ENCODE measurements at places on chromosomes 6 and 20.

DNA sequence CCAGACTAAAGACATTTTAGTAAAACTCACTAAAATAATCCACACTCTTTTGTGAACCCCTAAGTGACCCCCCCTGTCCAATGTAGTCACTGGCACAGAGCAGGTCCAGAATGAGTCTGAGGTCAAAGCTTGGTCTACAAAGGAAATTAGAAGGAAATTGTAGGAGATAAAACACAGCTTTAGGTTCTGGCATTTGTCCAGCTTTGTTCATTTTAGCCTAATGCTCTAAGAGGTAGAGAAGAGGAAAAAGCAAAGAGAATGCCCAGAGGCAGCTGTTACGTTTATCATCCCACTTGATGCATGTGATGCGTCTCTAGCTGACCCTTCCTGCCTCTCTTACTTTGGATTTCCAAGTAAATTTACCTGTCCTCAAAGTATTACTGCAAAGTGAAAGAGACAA lies 62.5 kb downstream of the CNKSR3 start:
- no peak for DNase-seq

GRCh38 chr20:46060301-46060881 lies 29.4 kb downstream of the NCOA5 start:
- DNase-seq, result no peak

DNA sequence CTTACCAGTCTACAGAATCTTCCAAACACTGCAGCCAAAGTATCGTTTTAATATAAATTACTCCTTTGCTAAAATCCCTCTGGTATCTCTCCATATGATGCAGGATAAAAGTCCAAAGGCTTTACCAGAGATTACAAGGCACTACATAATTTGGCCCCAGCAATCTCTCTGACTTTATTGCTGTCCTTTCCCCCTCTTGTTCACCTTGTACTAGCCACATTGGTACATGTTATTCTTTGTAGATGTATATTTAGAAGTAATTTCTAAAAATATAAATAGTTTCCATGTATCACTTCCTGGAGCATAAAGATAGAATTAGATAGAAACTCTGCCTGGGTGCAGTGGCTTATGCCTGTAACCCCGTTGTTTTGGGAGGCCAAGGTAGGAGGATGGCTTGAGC lies 28.7 kb upstream of the FAM83B start:
- DNase-seq, result no peak

GRCh38 chr6:40627316-40627715 lies 40.2 kb upstream of the LRFN2 start:
- no peak for DNase-seq

- no peak for DNase-seq
Measured at GRCh38 chr6:143110572-143110971, 49.9 kb downstream of the AIG1 start.

DNA sequence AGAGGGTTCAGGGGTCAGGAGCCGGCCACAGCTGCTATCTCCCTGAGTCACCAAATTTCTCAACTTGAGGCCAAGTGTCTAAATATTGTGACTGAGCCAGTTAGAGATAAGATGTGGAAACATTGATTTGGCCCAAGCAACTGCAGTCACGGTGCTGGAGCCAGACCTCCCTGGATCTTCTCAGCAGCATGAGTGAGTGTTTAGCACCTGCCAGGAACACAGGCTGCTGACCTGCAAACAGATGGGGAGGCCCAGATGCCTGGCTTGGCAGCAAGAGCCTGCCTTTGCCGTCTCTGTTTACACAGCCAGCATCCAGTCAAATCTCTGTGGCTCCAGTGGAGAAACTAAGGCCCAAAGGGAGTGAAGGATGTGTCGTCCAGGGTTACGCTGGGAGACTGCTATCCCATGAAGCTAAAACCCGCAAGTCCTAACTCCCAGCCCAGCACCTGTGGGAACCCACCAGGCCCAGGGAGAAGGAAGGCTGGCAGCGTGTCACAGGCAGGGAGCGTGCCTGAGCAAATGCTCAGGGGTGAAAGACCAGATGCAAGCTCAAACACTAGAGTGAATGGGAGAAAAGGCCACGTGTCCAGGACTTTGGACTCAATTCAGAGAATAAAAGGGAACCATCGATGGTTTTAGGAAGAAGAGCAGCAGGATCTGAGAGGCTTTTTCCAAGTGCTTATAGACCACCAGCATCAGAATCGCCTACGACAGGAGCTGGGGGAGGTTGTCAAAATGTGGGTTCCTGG lies 15.9 kb upstream of the PTGIS start:
- DNase-seq, result no peak

- peak; percentile 69 for DNase-seq
Measured at GRCh38 chr6:106510090-106510970, 119.0 kb downstream of the RTN4IP1 start.

GRCh38 chr6:168598251-168599117 lies 157.5 kb downstream of the SMOC2 start:
- DNase-seq, result no peak

- no peak for DNase-seq
Measured at GRCh38 chr6:56724455-56724854, 81.8 kb upstream of the DST start.

DNA sequence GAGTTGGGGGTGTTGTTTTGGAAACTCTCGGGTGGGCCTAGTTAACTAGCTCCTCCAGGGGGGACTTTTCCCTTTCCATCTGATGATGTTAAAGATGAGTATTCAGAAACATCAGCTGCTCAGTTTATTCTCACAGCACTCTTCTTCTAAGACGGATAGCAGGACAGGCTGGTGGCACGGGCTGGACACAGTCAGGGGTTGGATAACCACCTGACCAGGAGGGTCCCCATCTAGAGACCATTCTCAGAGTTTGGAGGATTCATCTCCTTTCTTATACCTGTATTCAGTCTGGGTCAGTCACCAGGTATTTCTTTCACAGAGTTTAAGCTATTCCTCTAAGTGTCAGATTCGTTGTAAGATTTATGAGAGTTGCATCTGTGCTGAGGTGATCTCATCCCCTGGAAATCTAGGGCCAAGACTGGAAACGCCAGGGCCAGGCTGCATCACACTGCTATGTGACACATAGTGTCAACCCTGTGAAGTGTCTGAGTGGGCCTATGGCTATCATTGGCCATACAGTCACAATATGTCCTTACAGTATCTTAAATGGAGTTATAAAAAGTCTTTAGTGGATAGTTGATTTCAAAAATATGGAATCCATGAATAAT lies 111.7 kb downstream of the FAM50B start:
- no peak for DNase-seq

- DNase-seq, result peak; percentile 99
Measured at GRCh38 chr6:125956506-125957390, at the start of gene HINT3. TSS of gene HINT3 (plus strand) at chr6:125956770. CDS start at chr6:125956978, 208 bp downstream.

Measured in stimulated activated CD4-positive, alpha-beta T cell treated with anti-CD3 and anti-CD28 coated beads, Interleukin-4, amount 100 ng/mL, for 24 hours (primary cell).